NCI-H2107 (cell line): ENCODE measurements at places on chromosomes 16 and 17.

GRCh38 chr17:30074730-30075129 is 41.9 kb upstream of the NSRP1 start:
- no peak for DNase-seq

DNA sequence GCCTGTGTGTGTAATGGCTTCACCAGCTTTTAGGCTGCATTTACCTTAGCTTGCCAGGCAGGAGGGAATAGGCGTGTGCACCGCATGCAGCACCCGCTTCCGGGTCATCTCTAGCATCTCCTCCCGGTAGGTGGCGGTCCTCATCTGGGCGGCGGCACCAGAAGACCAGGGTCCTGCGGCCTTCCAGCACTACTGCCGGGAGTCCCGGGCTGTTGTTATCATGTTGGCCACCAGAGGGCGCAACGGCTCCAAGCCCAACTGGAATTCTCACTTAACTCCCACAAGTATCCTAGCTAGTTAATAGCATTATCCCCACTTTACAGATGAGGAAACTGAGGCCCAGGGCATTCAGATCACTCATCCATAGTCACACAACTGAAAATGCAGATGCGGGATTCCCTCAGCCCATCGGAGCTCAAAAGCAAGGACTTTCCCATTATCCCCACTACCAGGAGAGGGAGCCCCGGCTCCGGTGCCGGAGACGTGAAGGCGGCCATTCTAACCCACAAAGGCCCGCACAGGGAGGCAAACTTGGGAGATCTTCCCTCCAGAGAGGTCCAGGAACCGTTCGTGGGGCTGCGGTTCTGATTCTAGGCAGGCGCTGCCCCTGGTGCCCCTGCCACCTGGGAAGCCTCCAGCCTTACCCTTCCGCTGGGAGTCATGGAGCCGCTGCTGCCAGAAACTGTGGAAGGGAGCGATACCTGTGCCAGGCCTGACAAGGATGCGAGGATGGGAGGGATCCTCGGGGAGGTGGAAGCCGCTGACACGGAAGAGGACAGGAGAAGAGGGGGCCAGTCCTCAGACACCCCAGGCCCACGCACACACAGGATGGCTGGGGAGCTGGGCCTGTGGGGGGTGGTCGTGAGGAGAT is 23.9 kb downstream of the LGALS9 start:
- DNase-seq, result no peak

- DNase-seq, result no peak
Measured at GRCh38 chr16:89268987-89269735, 51.7 kb downstream of the ZNF778 start.

GRCh38 chr16:27321013-27321915 is 7.5 kb downstream of the IL4R start:
- DNase-seq, result no peak

DNA sequence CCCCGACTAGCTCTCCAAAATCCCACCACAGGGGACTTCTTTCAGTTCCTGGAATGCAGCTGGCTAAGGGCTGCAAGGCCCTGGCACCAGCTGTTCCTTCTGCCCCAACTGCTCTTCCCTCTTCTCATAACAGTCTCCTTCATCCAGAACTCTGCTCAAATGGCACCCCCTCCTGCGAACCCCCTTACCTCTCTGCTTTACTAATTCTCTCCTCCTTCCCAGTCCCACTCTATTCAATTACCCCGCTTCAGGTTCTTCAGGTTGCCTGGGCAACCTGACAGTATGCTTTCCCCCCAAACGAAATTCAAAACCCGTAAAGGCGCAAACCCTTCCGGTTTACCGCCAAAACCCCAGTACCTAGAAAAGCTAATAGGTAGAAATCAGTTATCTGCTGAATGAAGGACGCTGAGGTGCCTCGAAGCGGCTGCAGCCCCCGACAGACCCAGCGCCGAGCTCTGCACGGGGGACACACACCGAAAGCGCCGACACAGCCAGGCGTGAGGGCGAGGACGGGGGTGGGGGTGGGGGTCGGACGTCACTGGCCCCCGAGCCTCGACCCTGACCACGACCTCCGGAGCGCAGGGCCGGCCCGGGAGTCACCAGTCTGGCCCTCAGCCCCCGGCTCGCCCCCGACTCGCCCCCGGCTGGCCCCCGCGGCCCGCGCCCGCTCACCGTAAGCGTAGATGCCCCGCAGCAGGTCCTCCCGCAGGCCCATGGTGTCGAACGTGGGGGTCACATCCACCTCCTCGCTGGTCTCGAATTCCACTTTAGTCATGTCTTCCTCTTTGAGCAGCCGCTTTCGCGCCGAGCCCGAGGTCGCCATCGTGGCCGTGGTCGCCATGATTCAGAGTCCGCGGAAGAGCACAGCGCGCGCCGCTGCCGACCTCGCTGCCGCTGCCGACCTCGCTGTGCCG is 550 bp downstream of the EIF4A3 start:
- no peak for DNase-seq

- DNase-seq, result no peak
Measured at GRCh38 chr16:80804526-80805383, at the start of gene CDYL2. Gene CDYL2 (minus strand): TSS chr16:80804598. CDS start chr16:80804173, 425 bp downstream.
